ENCODE measurements at places on chromosomes 6 and 20.

DNA sequence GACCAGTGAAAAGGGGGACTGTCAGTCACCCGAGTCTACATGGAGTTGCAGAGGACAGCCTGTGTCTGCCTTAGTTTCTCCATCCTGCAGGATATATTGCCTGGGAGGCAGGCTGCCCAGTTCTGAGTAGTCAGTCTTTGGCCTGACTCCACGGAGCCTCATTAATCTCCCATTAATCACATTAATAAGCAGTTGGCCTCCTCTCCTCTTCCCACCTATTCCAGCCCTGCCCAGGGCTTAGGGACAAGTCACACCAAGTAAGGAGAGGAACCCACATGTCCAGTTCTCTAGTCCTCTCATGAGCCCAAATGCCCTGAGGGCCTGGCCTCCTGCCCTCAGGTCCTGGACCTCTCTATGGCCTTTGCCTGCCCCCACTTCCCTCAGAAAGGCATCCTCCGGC, 1.3 kb upstream of the MUCL3 start:
- H3K27me3 ChIP-seq: peaks cover 41% of the 10 kb centered on the region
- H3K4me3 ChIP-seq: no peak overlapping the region
- H3K27ac ChIP-seq: no peak overlapping the region
- H3K4me1 ChIP-seq: no peaks in the 10 kb centered on the region
- no peaks in the 10 kb centered on the region for H3K36me3 ChIP-seq

GRCh38 chr6:104123227-104123626, 736.5 kb downstream of the HACE1 start:
- H3K27ac ChIP-seq: no peak overlapping the region
- DNase-seq: no peak
- no peak overlapping the region for H3K4me3 ChIP-seq
- H3K27me3 ChIP-seq: no peaks in the 10 kb centered on the region

GRCh38 chr6:44664716-44665115, 277.2 kb downstream of the CDC5L start:
- H3K4me1 ChIP-seq: peaks cover 6% of the 10 kb centered on the region
- H3K27me3 ChIP-seq: no peaks in the 10 kb centered on the region
- no peaks in the 10 kb centered on the region for H3K36me3 ChIP-seq
- no peak for DNase-seq

DNA sequence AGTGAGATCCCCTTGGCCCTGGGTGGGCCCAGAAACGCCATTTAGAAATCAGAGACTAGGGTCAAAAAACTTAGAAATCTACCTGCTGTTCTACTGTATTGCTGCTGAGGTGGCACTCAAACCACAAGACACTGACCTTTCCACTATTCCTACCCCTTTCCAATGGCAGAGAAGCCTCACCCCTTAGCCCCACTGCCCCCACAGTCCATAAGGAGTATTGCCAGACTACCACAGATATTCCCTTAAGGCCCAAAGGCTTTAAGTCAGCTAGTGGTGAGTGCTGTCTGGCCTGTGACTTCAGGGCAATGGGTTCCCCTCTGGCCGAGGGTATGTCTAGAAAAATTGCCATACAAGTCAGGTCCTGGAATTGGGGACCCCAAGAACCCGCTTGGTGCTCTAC, 656.1 kb downstream of the COL12A1 start:
- no peaks in the 10 kb centered on the region for H3K4me1 ChIP-seq
- DNase-seq: no peak
- no peaks in the 10 kb centered on the region for H3K36me3 ChIP-seq
- H3K27ac ChIP-seq: no peak overlapping the region
- no peaks in the 10 kb centered on the region for H3K27me3 ChIP-seq

- H3K27ac ChIP-seq: no peak overlapping the region
- DNase-seq: no peak
- no peaks in the 10 kb centered on the region for H3K36me3 ChIP-seq
- no peak overlapping the region for H3K4me3 ChIP-seq
Measured at GRCh38 chr6:3013486-3013885, 13.8 kb downstream of the NQO2 start.

- peak overlapping the region; percentile 26 for H3K4me3 ChIP-seq
- peak; percentile 76 for DNase-seq
- no peaks in the 10 kb centered on the region for H3K36me3 ChIP-seq
- no peaks in the 10 kb centered on the region for H3K27me3 ChIP-seq
- peak overlapping the region; percentile 79 for H3K27ac ChIP-seq
- H3K4me1 ChIP-seq: peaks cover 17% of the 10 kb centered on the region
Measured at GRCh38 chr20:53157443-53158408, 185.6 kb downstream of the TSHZ2 start.

DNA sequence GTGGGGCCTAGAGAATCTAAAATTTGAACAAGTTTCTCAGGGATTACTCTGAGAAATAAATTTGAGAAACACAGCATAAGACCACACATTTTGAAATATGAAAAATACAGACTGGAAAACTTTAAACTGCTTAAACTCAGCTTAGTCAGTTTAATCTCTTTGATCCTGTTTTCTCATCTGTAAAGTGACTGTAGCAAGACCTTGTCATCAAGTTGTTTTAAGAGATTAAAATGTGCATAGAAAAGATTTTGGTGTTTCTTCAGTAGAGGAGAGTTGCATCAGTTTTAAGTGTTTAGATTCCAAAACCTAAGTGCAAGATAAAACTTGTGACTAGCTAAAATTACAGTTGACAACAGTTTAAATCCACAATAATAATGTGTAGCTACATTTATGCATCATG, 8.1 kb upstream of the BCKDHB start:
- H3K36me3 ChIP-seq: no peaks in the 10 kb centered on the region
- no peak for DNase-seq
- H3K27me3 ChIP-seq: 0 out of 2 replicates have a peak, but pooled peaks cover 2% of the 10 kb centered on the region
- H3K27ac ChIP-seq: no peak overlapping the region
- no peaks in the 10 kb centered on the region for H3K4me1 ChIP-seq
- no peak overlapping the region for H3K4me3 ChIP-seq

DNA sequence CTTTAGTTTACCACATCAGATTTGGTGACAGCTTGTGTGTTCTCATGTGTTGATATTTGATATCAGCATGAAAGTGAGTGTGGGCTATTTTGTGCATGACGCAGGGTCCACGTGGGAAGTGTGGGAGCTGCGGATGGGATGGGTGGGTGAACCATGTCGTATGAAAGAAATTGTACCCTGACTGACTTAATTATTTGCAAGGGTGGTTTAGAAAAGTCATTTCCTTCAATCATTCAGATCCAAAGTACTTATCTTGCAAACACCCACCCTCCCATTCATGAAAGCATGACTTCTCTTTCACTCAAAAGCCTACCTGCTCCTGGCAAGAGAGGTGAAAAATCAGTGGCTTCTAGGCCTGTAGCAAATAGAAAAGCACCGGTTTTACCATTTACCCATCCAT, 91.8 kb upstream of the BACH2 start:
- H3K27me3 ChIP-seq: no peaks in the 10 kb centered on the region
- 0 out of 2 replicates have a peak, but pooled peaks cover 3% of the 10 kb centered on the region for H3K4me1 ChIP-seq
- H3K36me3 ChIP-seq: no peaks in the 10 kb centered on the region
- H3K27ac ChIP-seq: no peak overlapping the region

- no peaks in the 10 kb centered on the region for H3K4me1 ChIP-seq
- peak; percentile 49 for DNase-seq
- H3K27me3 ChIP-seq: no peaks in the 10 kb centered on the region
- no peak overlapping the region for H3K4me3 ChIP-seq
- no peak overlapping the region for H3K27ac ChIP-seq
Measured at GRCh38 chr6:84685983-84686584, 78.3 kb downstream of the TBX18 start.

DNA sequence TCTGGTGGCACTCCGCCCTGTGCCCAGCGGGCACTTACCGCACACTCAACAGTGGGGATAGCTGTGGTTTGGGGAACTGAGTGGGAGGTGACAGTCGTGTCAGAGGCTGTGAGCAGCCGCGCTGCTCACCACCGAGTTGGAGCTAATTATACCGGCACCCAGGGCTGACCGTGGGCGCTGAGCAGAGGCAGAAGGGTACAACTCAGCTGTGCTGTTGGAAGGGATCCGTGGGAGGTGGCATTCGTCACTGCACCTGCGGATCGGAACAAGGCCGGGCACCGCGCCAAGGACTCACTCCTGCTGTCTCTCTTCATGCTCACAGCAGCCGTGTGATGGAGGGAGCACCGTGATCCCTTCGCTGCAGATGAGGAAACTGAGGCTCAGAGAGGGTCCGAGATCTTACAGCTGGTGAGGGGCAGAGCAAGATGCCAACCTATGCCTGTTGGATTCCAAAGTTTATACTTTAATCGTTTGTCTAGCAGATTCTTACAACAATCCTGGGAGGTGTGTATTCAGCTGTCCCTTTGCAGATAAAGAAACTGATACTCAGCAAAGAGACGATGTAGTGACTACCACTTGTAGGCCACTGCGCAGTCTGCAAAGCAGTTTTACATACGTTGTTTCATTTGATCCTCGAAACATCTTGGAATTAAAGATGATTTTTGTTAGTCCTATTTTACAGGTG, 713 bp upstream of the ELMO2 start:
- H3K27ac ChIP-seq: peak overlapping the region; percentile 46
- H3K36me3 ChIP-seq: no peaks in the 10 kb centered on the region
- H3K4me3 ChIP-seq: peak overlapping the region; percentile 93
- H3K4me1 ChIP-seq: peaks cover 28% of the 10 kb centered on the region
- H3K27me3 ChIP-seq: no peaks in the 10 kb centered on the region

GRCh38 chr6:27593861-27594260, 121.0 kb upstream of the ZNF184 start:
- no peak for DNase-seq
- no peaks in the 10 kb centered on the region for H3K27me3 ChIP-seq
- no peak overlapping the region for H3K4me3 ChIP-seq
- no peaks in the 10 kb centered on the region for H3K36me3 ChIP-seq
- H3K4me1 ChIP-seq: no peaks in the 10 kb centered on the region
- H3K27ac ChIP-seq: no peak overlapping the region

DNA sequence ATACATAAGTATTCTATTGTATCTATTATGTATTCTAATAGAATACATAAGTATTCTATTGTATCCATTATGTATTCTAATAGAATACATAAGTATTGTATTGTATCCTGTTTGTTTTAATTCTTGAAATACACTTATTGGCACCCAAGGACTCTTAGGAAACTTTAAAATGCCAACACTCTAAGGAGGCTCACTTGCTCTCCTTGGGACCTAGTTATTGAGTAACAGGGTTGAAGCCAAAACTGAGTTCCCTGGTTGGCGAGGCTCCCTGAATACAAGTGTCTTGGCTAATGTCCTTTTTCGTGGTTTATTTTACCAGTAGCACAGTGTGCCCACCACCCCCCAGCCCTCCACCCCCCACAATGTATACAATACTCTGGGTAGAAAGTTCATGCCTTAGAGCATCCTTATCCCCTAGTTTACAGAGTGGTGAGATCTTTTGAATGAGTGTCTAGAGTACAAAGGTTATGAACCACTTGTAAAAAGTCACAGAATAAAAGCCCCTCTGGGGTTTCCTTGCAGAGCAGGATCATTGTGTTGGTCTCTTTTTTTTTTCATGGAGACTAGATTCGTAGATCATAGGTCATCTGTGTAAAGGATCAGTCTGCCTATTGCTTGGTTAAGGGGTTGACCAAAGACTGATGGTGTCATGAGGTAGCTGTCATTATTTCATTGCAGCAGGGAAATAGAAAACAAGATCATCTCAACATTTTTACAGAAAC, 32.5 kb upstream of the PRDM1 start:
- H3K27ac ChIP-seq: no peak overlapping the region
- H3K27me3 ChIP-seq: no peaks in the 10 kb centered on the region
- no peak for DNase-seq
- H3K4me1 ChIP-seq: no peaks in the 10 kb centered on the region

DNA sequence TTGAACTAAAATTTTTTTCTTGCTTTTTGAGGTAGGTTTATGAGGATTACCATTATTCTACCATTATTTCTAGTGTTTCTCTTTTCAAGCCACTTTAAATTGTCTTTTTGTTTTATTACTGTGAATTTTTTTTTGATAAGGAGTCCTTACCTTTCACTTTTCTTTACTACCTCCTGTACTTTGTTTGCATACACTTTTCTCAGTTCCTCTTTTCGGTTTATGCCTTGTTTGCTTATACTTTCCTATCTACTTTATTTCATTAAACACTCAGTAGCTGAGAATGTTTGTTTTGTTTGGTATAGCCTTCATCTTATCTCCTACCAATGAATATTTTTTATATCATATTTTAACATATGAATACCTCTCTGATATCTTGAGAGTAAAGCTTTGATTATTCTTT, 147.9 kb downstream of the TFAP2B start:
- DNase-seq: peak; percentile 34
- peaks cover 9% of the 10 kb centered on the region for H3K27me3 ChIP-seq
- H3K36me3 ChIP-seq: no peaks in the 10 kb centered on the region
- no peak overlapping the region for H3K27ac ChIP-seq
- no peaks in the 10 kb centered on the region for H3K4me1 ChIP-seq
- H3K4me3 ChIP-seq: no peak overlapping the region

GRCh38 chr6:165844801-165845364, 181.8 kb upstream of the PDE10A start:
- no peaks in the 10 kb centered on the region for H3K4me1 ChIP-seq
- H3K36me3 ChIP-seq: no peaks in the 10 kb centered on the region

- DNase-seq: no peak
- no peaks in the 10 kb centered on the region for H3K36me3 ChIP-seq
- no peaks in the 10 kb centered on the region for H3K27me3 ChIP-seq
- H3K27ac ChIP-seq: no peak overlapping the region
- peaks cover 24% of the 10 kb centered on the region for H3K4me1 ChIP-seq
- H3K4me3 ChIP-seq: peak overlapping the region; percentile 85
Measured at GRCh38 chr6:31401403-31401802, 2.0 kb upstream of the MICA start.

DNA sequence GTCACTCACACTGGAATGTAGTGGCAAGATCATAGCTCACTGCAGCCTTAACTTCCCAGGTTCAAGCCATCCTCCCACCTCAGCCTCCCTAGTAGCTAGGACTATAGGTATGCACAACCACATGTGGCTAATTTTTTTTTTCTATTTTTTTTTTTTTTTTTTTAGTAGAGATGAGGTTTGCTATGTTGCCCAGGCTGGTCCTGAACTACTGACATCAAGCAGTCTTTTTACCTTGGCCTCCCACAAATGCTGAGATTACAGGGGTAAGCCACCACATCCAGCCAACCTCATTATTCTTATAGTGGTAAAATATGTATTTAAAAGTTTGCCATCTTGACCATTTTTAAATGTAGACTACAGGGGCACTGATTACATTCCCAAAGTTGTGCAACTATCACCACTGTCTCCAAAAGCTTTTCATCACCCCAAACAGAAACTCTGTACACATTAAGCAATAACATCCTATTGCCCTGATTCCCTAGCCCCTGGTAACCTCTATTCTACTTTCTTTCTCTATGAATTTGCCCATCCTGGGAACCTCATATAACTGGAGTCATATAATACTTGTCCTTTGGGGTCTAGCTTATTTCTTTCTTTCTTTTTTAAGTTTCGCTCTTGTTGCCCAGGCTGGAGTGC, 268.0 kb upstream of the JARID2 start:
- no peaks in the 10 kb centered on the region for H3K4me1 ChIP-seq
- no peaks in the 10 kb centered on the region for H3K36me3 ChIP-seq
- no peak for DNase-seq
- no peak overlapping the region for H3K4me3 ChIP-seq
- no peaks in the 10 kb centered on the region for H3K27me3 ChIP-seq

GRCh38 chr6:85240787-85241385, 209.0 kb upstream of the NT5E start:
- H3K4me3 ChIP-seq: no peak overlapping the region
- no peak for DNase-seq
- H3K4me1 ChIP-seq: no peaks in the 10 kb centered on the region
- no peaks in the 10 kb centered on the region for H3K27me3 ChIP-seq
- H3K36me3 ChIP-seq: no peaks in the 10 kb centered on the region

- peak; percentile 84 for DNase-seq
- H3K27ac ChIP-seq: peak overlapping the region; percentile 28
- H3K4me1 ChIP-seq: peaks cover 26% of the 10 kb centered on the region
- H3K36me3 ChIP-seq: no peaks in the 10 kb centered on the region
- no peak overlapping the region for H3K4me3 ChIP-seq
- no peaks in the 10 kb centered on the region for H3K27me3 ChIP-seq
Measured at GRCh38 chr6:129500958-129501739, 208.8 kb downstream of the ARHGAP18 start.
